ENCODE measurements at places on chromosomes 6 and 20.

GRCh38 chr6:3591970-3592369 is 135.1 kb upstream of the SLC22A23 start:
- no peak for DNase-seq

DNA sequence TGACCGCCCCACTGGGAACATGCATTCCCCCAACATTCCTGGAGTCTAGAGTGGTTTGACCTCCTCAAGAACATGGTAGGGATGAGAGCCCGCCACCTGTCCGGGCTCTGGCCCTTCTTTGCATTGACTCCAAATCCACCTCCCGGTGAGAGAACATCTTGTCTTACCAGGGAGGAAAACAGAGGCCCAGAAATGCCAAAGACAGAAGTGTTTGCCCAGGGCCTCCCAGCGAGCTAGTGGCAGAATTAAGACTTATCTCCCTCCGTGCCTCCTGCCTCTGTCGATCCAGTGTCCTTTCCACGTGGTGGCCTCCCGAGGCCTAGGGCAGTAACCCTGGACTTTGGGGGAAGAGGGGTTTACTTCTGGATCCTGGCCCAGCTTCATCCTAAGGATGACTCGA is 134.8 kb downstream of the JPH2 start:
- DNase-seq: no peak

- DNase-seq: no peak
These were observed 64.8 kb upstream of the NRSN1 start for GRCh38 chr6:24060982-24061754.

DNA sequence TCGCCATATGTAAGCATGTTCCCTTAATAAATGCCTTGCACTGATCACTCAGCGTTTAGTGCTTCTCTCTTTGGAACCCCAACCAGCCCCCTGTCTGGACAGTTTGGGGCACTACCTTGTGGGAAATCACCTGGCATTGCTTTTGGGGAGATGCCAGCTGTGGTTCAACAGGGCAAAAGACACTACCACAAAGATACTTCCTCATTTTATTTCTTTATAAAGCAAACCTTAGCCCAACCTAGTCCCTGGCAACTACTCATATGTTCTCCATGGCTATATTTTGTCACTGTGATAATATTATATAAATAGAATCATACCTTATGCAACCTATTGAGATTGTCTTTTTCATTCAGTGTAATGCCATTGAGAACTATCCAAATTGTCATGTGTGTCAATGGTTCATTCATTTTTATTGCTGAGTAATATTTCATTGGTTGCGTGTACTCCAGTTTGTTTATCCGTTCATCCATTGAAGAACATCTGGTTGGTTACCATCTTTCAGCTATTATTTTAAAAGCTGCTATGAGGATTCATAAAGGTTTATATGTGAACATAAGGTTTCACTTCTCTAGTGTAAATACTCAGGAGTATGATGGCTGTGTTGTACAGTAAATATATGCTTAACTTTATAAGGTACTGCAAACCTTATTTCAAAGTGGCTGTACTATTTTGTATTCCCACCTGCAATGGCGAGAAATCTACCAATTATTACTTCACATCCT is 114.8 kb downstream of the MOXD1 start:
- DNase-seq: no peak

- DNase-seq: no peak
These were observed 17.4 kb downstream of the ITPR3 start for GRCh38 chr6:33638556-33638955.

DNA sequence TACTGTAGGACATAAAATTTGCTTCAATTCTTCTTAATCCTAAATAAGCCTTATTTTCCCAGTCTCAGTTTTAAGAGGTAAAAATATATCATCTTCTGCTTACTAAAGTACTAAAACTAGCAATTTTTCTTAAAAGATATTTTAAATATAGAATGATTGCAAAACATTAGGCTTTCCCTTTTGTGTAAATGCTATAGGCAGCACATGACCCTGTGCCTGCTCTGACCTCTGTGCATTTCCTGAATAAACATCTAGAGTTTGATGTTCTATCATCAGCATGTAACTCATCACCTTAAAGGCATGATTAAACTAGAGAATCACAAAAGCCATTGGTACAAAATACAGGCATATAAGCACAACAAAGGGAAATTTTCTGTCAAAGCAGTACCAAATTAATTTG is 422.7 kb downstream of the TFAP2B start:
- DNase-seq: no peak

GRCh38 chr20:37351689-37352607 is 6.0 kb downstream of the SRC start:
- no peak for DNase-seq

DNA sequence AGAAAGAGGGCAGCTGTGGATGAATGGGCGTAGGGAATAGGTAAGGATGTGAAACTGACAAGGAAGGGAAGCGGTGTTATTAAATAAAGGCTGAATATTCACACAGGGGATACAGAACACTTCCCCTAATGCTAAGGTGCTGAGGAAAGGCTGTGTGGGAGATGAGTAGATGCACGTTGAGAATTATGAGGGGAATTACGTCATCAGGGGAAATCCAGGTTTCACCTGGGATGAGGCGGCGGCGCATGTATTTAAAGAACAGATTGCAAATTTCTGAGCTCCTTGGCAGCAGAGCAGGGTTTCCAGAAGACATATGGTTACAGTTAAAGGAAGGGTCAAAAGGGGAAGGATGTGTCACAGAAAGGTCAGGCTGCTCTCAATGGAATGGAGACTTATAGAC is 28.7 kb upstream of the EDN1 start:
- no peak for DNase-seq

DNA sequence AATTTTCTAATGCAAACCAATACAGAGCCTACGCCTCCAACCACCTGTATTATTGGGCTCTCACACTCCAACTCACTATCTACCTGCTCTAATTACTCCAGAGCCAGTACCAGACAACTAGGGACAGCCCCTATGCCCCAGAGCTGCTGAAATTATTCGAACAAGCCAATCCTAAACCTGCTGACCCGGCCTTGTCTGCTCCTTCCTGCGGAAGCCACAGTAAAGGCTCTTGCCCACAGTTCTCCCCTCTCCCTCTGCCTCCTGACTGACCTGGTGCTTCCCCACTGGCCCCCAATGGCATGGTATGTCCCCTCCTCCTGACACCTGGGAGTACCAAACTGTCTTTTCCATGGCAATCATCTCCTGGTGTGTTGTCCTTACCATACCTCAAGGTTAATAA is 4.1 kb upstream of the TOX2 start:
- no peak for DNase-seq
